ENCODE measurements at places on chromosomes 5 and 9.

DNA sequence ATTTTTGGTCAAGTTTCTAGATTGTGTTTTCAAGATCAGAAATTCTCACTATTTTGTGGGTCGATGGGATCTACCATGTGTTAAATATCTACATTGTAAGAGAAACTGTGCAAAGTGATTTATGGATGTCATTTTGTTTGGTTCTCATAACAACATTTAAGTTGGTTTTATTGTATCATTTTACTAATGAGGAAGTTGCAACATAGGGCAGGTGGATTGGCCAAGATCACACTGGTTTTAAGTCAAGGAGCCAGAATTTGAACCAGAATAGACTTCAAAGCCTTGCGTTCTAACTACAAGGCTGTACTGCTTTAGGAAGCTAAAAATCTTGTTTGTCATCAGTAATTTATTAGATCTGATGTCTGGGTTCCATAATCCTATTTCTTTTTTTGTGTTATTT lies 23.4 kb downstream of the SH3TC2 start:
- DNase-seq = no peak

GRCh38 chr9:115444959-115445358 lies 327.0 kb upstream of the TNC start:
- no peak for DNase-seq

GRCh38 chr9:96688187-96688586 lies 33.1 kb upstream of the PRXL2C start:
- no peak for DNase-seq

GRCh38 chr5:133947431-133947841 lies 21.0 kb downstream of the C5orf15 start:
- no peak for DNase-seq

GRCh38 chr9:100100146-100100667 lies 1.2 kb downstream of the INVS start:
- DNase-seq = no peak

DNA sequence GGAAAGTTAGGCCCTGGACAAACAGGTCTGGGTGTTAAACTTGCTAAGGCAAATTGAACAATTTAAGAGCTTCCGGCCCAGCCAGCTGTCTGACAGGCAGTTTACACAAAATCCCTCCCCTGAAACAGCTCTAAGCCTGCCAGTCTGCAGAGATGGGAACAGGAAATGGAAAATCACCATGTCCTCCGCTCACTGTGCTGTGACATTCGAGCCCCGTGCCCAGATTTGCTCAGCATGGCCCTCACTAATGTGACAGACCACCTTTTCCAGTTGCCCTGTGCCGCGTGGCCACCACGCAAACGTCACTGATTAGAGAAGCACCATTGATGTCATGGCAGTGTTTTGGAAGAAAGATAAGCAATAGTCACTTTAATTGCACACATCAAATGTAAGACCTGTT lies 41.0 kb downstream of the CCNJL start:
- no peak for DNase-seq

DNA sequence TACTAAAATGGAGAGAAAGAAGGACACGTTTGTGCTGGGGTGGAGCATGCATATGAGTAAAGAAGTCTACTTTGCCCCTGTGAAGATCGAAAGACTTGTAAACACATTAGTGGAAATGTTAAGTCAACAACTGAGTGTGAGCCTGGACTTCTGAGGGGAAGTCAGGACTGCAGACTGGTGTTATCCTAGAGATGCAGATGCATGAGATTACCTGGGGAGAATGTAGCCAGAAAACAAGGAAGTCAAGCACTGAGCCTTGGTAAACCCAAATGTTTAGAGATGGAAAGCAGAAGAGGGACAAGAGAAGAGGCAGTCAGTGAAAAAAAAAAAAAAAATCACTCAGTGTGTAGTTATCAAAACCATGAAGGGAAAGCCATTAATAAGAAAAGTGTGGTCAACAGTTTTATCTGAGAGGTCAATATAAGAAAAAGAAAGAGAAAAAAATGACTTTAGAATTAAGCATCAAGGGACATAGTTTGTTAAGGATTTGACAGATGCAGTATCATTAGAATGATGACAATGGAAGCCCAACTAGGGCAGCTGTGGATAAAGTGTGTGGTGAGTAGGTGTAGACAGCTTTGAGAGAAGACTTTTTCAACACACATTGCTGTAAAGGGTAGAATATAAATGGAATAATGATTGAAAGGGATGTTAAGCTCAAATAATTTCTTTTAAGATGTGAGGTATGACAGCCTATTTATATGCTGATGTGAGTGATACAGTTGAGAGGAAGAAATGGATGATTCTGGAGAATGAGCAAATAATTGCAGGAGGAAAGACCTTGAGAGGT lies 22.2 kb downstream of the JAKMIP2 start:
- DNase-seq = no peak

DNA sequence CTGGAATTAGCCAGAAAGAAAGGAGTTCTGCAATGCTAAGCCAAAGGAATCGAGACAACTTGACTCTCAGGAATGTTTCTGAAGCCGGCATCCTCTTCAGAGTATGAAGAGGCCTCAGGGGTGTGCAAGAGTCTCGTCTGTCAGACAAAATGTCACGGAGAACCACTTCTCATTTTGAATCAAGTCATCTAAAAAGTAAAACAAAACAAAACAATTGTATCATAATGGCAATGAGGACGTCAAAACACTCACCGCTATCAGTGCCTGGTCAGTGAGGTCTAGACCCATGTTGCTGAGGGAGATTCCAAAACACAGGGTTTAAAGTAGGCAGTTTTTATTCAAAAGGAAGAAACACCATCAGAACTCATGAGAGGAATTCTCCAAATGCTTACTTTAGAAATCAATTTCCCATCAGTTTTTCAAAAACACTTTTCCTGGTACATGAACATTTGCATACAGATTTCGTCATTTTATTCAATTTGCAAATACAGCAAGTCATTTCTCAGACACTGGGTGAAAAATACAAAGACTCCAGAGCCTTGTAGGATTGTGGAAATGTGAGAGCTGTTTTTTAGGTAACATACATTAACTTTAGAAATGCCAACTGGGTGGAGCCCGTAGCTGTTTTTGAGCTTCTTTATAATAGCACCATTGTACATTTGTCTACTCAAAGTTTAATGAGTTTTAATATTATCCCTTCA lies 89.5 kb upstream of the MAP3K1 start:
- DNase-seq = no peak

- DNase-seq = no peak
Observed at GRCh38 chr5:107871023-107871422, 200.3 kb upstream of the EFNA5 start.

DNA sequence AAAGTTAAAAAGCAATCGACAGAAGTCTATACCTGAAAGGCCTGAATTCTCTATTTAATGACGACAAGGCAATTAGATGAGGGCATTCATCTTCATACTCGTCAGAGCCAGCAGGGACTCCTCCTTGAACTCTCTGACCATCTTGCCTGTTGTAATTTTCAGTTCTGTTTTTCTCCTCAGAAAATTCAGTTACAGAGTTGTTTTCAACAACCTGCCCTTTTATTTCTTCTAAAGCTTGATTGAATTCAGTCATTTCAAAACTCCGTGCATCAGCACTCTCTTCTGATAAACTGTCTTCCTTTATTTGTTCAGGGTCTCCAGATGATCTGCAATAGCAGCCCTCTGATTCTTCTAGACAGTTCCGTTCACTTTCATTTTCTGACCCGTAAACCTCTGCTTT lies 15.6 kb downstream of the RIOK2 start:
- no peak for DNase-seq

GRCh38 chr9:114031948-114032840 lies 45.9 kb downstream of the AMBP start:
- DNase-seq = no peak

DNA sequence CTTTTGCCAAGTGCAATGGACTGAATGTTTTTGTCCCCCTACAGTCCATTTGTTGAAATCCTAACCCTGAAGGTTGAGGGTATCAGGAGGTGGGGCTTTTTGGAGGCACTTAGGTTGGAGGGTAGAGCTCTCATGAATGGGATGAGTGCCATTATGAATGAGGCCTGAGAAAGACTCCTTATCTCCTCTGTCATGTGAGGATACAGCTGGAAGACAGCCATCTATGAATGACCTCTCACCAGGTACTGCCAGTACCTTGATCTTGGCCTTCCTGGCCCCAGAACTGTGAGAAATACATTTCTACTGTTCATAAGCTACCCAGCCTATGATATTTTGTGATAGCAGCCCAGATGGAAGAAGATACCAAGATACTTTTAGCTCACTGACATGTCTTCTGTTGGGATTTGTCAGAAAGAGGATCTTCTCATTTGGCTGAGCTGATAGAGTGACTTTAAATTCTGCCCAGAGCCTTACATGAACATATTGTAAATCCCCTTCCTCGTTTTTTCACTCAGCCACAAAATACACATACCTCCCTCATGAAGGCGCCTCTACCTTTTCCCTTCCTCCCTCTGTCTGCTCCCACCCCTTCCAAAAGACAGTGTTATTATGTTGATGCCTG lies 256.4 kb downstream of the PDZD2 start:
- DNase-seq = no peak

GRCh38 chr9:79053598-79053997 lies 518.2 kb upstream of the TLE4 start:
- DNase-seq = no peak

DNA sequence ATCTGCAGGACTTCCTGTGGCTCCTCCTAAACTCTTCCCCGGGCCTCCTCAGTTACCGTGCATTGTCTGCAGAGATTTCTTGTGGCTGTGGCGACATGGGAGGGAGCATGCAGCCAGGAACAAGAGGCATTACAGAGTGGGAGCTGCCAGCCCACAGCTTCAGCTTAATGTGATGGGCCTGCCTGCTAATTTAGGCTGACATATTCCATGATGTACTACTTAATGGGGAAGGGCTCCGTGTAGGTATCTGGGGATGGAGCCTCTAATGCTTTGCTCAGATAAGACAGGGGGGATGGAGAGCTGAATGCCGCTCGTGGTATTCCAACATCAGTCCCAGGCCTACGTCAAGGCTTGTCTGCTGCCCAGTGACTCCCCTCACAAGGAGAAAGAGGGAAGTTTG lies 137.6 kb upstream of the GPR151 start:
- no peak for DNase-seq

DNA sequence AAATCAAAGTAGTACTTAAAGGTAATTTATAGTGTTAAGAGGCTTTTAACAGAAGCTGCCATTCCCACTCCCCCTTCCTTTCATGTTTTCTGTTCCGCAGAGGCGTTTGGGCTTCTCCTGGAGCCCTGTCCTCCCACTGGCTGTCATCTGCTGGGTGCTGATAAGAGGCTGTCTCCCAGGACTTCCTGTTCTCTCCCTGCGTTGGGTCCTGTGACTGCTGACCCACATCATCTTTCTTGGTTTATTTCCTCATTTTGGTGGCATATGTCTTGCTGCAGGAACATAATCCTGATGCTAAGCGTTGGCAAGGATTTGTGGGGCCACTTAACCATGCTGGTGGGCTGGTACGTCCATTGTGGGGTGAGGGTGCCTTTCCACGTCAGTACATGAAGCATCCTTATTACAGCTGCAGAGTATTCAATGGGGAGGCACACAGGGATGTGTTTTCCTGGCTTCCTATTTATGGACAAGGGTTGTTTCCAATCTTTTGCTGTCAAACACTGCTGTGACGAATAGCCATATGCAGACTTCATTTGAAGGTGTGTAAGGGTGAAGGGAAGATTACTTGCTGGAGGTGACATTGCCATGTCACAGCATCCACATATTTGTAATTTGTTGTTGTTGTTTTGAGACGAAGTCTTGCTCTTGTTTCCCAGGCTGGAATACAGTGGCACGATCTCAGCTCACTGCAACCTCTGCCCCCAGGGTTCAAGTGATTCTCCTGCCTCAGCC lies 22.3 kb upstream of the RNF130 start:
- DNase-seq = no peak

DNA sequence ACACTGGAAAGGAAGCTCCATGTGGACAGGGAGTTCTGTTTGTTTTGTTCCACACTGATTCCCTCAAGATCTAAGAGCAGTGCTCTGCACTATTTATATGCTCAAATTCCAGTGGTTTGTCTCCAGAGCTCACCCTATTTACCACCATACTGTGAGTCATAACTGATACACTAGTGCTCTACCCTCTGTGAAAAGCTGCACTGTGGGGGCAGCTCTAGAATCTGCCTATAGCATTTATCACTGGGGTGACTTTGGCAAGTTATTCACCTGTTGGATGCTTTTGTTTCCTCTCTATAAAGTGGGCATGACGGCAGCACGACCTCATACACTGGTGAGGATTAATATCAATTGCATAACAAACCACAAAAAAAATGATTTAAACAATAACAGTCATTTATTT lies 307.8 kb downstream of the NR2F1-AS1 start:
- DNase-seq = no peak

DNA sequence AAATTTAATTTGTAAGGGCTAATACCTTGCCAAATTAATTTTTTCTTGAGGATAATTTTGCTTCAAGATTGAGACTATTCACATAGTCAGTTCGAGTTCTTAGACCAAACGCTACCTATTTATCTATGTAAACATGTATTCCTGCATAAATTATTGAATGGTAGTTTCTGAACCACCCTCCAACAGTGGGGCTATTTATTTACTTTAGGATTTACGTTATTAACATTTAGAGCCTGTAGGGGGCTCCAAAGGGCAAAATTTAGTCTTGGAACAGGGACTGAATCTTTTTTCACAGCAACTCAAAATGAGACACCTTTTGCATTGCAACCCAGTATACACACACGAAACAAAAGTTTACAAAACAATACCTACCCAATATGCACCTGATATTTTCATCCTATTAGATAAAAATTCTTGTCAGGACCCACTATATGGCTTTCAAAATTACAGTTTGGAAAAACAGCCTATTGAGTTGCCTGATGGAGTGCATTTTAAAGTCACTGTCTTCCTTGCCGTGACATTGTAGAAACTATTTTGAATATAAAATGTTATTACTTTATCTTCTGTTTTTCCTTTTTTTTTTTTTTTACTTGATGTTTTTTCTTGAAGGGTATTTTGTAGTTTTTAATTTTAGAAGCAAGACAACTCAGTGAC lies 47.1 kb upstream of the POU4F3 start:
- peak; percentile 17 for DNase-seq

DNA sequence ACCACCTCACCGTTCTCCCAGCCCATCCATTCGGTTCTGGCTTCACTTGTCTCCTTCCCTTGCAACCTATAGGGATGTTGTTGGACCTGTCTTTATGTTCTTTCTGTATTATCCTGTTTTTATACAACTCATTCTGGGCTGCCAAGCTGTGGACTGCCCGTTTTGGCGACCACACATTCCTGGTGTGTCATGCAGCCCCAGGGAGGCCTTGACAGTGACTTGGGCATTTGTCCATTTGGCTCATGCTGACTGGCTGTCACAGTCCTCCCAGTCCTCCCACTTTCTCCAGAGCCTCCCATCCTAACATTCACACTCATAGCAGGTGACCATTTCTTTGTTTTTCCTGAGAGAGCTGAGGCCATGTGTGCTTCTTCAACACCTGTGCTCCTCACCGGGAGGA lies 136.4 kb downstream of the SLF1 start:
- DNase-seq = no peak

GRCh38 chr5:133602835-133603380 lies 9.4 kb downstream of the FSTL4 start:
- DNase-seq = no peak

GRCh38 chr5:71960195-71960594 lies 147.1 kb upstream of the MAP1B start:
- DNase-seq = no peak

DNA sequence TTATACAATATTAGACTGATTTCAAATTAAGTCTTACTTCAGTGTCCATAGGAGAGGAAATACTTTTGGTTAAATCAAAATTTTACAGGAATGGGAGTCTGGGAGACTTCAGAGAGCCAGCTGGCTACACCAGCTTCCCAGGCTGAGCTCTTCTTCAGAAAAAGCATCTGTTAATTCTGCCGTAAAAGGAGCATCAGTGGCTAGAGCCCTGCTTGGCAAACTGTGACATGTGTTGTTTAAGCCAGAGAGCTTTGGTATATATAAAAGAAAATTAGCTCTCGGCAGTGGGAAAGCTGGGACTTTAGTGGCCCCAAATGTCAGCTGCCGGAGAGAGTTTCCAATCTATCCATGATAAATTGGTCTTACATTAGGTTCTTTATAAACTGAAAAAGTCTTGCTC lies 378.8 kb upstream of the TUSC1 start:
- no peak for DNase-seq

All from CD4-positive, alpha-beta T cell treated with Interleukin-17A for 4 hours (primary cell).